ENCODE measurements at places on chromosomes 5 and 9.
A peak's percentile ranks its signal among the peaks of the same experiment; 100 is the strongest.

- DNase-seq: no peak
These were observed 1.4 kb downstream of the CXCL14 start for GRCh38 chr5:135577421-135577820.

GRCh38 chr9:111730937-111731567 is 63.7 kb downstream of the SHOC1 start:
- no peak for DNase-seq

DNA sequence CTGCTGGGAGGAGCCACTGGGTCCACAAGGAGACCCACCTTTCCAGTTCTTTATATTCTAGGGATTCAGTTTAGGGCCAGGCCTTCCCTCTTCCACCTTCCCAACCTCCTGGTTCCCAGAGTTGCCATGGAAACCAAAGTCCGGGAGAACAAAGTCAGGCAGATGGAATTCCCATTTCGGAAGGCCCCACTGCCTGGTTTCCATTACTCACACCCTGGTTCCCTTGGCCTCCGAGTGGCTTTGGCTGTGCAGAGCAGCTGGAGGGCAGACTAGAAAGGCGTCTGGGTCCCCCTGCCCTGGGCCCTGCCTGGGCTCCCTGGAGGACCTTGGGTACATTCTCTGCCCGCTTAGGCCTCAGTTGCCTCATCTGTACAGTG is 136.1 kb downstream of the RGS3 start:
- no peak for DNase-seq

DNA sequence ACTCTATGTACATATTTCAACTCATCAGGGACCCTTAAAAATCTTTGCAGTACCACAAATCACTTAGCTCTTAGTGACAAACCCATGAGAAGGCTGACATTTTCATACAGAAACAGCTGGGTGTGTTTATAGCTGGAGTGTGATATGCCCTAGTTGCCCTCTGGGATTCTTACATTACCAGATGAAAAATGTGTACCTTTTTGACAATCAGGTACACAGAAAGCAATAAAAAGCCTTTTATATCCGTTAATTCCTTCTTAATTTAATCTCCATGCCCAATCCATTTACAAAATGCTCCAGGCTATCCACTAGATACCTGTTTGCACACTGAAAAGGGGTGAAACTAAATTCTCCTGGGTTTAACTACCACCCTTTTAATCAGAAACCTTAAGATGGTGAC is 222.9 kb downstream of the KIAA0825 start:
- no peak for DNase-seq

- DNase-seq: no peak
These were observed 32.1 kb upstream of the SH3PXD2B start for GRCh38 chr5:172486451-172486850.

GRCh38 chr9:108213511-108213910 is 642.3 kb downstream of the ACTL7B start:
- peak; percentile 1 for DNase-seq

- DNase-seq: no peak
These were observed 27.2 kb downstream of the SLC25A48 start for GRCh38 chr5:135861641-135862040.

GRCh38 chr5:33166522-33166921 is 274.2 kb upstream of the TARS1 start:
- no peak for DNase-seq

GRCh38 chr9:18520416-18521047 is 46.6 kb downstream of the ADAMTSL1 start:
- DNase-seq: no peak

GRCh38 chr5:66704790-66705425 is 108.7 kb downstream of the MAST4 start:
- DNase-seq: peak; percentile 67

DNA sequence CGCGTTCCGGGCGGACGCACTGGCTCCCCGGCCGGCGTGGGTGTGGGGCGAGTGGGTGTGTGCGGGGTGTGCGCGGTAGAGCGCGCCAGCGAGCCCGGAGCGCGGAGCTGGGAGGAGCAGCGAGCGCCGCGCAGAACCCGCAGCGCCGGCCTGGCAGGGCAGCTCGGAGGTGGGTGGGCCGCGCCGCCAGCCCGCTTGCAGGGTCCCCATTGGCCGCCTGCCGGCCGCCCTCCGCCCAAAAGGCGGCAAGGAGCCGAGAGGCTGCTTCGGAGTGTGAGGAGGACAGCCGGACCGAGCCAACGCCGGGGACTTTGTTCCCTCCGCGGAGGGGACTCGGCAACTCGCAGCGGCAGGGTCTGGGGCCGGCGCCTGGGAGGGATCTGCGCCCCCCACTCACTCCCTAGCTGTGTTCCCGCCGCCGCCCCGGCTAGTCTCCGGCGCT is at the start of gene DAPK1:
DAPK1 (plus strand) TSS at position 264 of the 442 bp plus-strand sequence. CDS start 1,211 bp downstream, outside the sequence.
- DNase-seq: peak; percentile 80

DNA sequence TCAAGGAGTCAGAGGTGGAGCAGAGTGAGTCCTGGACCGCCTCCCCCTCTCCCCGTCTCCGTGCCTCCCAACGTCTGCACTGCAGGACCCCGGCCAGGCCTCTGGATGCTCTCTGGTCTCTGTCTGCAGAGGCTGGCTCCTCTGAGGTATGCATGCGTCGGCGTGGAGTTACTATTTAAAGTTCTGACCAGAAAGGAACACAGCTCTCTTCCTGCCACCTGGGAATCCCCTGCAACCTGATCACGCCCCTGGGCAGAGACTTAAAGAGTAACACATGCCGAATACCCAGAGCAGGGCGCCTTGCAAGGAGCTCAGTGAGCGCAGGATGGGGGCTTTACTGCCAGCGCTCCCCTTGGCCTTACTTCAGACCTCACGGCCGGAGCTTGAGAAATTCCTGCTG is 16.0 kb downstream of the ANXA6 start:
- DNase-seq: no peak

DNA sequence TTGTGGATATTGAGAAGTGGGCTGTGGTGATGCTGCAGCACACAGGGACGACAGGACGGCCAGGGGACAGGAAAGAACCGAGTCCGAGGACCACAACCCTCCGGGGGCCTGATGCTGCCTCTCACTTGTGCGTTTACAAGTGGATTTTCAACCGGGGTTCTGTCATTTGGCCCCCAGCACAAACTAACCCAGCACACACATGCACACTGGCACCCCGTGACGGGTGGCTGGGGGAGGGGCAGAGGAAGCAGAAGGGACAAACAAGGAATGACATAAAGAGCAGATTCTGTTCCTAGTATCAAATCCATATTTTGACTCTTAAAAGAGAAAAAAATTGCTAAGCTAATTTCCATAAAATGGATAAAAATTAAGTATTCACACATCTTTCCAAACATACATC is 18.3 kb upstream of the ZFYVE16 start:
- DNase-seq: no peak

DNA sequence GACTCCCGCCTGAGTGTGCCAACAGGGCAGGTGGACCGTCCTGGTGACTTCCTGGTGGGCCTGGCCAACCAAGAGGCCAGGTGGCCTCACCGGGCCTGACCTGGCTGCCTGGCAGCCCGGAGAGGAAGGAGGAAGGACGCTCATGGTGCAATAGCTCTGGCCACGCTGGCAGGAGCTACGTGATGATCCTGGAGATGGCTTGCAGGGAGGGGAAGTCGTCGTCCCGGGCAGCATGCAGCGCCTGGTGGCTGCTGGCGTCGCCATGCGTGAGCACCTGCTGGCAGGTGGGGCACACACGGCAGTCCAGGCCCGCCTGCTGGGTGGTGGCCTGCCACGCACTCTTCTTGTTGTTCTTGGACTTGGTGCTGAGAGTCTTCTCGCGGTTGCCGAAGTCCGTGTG is 26.3 kb downstream of the SPATA31C1 start:
- DNase-seq: no peak

- peak; percentile 57 for DNase-seq
These were observed 361.0 kb downstream of the NFIB start for GRCh38 chr9:13952906-13953305.

GRCh38 chr5:164809821-164810220 is 1304.4 kb downstream of the MAT2B start:
- DNase-seq: no peak

GRCh38 chr9:81466981-81467380 is 222.4 kb downstream of the TLE1 start:
- DNase-seq: no peak

DNA sequence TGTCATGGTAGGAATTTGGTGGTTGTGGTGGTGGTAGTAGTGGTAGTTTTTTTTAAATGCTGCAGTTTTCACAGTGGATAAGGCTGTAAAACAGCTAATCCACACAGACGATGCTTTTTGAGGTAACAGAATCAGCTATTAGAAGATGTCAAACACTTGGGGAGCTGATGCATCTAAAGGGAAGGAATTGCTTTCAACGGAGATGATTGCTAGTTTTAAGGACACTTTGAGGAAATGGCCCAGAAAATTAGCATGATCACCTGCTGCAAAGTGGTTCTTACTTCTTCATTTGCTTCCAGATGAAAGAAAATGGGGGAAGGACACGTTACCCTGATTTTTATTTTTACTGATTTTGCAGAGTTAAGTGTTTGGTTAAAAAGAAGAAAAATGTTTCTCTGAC is 178.2 kb upstream of the ATP10B start:
- no peak for DNase-seq

DNA sequence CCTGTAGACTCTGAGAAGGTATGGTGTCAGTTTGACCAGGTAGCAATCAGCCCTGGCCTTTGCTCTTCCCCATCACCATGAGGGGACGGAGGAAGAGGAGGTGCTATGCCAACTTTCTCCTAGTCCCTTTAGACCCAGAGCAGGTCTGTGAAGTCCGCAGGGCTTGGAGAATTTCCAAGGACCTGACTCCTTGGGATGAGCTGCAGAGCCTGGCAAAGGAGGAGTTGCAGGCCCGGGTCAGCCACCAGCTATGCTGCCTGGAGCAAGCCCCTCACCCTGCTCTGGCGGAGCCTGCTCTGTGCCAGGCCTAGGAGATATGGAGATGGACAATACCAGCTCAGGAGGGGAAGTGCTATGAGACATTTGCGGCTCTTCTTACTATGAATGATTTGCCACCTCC is 188.3 kb downstream of the CDK5RAP2 start:
- DNase-seq: no peak

- no peak for DNase-seq
These were observed 18.4 kb downstream of the FAM219A start for GRCh38 chr9:34440017-34440416.

DNA sequence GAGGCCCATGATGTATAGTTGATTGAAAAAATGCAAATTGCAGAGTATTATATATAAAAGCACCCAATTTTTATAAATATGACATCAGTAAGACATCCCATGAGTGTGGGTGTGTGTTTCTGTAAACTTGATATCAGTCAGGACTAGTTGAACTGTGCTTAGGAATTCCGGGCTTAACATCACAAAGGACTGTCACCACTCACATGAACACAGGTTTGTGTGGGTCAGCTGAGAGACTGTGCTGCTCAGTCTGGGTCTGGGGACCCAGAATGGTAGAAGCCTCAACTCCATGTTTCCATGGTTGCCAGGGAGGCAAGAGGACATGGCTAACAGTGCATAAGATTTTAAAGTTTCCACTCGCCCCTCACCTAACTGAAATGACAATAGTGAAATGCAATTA is 120.3 kb downstream of the ADCY2 start:
- no peak for DNase-seq

DNA sequence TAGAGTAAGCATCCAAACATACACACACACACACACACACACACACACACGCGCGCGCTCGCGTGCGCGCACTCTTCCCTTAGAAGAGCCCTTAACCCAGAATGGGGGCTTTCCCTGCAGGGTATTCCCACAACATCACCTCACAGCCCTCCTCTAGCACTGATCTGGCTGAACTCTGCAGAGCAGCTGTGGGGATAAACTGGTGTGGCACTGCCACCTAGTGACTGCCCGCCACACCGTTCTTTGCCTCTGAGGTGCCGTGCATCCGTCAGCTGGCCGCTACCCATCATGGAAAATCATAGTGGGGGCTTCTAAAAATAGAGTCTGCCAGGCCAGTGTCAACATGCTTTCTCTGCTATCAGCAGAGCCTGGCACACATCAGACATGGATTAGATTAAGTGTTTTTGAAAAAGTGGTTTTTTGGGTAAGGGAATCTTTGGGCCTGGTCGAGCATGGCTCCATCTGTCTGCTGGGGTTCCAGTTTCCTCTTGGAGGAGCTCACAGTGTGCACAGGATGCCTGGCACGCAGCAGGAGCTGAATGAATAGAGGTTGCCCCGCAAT is 88.1 kb downstream of the KCNN2 start:
- peak; percentile 38 for DNase-seq
